ENCODE measurements at places on chromosomes 3 and 15.

- no peak for DNase-seq
Measured at GRCh38 chr3:23667536-23668429, 138.0 kb upstream of the UBE2E1 start.

- DNase-seq: peak; percentile 38
Measured at GRCh38 chr3:57048052-57048671, 12.3 kb upstream of the SPATA12 start.

- DNase-seq: no peak
Measured at GRCh38 chr15:26873846-26874245, 7.0 kb downstream of the GABRA5 start.

GRCh38 chr3:184352149-184352785, 9.1 kb downstream of the CLCN2 start:
- no peak for DNase-seq

DNA sequence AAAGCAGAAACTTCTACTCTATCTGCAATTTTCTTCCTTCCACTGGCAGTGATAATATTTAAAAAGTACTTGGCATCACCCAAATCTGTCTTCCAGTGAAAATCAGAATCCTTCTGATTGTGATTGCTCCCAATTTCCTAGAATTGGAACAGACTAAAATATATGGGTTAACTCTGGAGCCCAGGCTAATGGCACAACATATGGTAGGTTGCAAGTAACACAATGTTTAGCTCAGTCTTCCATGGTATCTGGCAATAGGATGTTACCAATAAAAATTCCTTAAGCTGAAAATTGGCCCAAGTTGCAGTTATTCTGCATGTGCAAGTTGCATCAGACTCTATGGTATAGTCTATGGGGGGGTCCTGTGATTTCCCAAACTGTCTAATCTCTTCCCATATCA, 273.5 kb upstream of the ADAMTS9 start:
- no peak for DNase-seq

DNA sequence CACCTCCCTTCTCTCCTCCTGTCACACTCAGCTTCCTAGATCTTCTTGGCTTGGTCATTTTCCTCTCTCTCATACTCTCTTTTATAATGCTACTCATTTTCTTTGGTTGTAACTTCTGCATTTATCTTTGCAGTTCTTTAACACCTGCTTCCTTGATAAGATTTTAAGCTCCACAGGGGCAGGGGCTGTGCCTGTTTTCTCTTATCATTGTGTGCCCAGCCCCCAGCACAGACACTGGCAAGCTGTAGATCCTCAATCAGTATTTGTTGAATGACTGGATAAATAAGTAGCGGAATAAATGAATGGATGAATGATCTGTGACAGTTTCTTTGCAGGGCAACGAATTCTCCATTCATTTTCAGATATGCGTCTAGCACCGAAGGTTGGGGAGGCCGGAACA, 64.3 kb upstream of the MEX3B start:
- DNase-seq: no peak

GRCh38 chr3:23342343-23342742, 139.2 kb downstream of the UBE2E2 start:
- no peak for DNase-seq

DNA sequence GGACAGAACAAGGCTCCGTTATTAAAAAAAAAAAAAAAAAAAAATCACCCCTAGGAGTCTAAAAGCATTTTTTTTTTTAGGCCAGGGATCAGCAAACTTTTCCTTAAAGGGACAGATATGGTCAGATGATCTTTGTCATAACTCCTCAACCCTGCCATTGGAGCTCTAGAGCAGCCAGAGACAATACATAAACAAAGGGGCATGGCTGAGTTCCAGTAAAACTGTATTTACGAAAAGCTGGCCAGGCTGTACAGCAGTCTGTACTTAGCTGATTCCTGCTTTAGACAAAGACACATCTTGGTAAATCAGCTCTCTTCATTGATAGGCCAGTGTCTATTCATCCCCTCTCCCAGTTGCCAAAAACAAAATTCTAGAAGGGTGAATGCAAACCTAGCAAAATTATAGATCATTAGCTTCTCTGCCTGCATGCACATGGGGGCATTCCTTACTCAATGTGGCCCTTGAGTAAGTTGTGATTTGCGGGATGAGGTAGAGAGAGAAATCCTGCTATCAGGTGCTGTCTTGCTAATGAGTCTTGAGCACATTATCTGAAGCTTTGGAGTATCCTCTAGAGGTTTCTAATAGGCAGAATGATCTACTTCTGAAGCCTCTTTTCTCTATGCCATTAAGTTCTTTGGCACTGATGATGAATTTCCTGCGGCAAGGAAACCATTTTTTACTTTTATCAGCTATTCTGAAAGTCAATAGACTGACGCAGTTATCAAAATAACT, 35.2 kb downstream of the SENP8 start:
- peak; percentile 48 for DNase-seq

DNA sequence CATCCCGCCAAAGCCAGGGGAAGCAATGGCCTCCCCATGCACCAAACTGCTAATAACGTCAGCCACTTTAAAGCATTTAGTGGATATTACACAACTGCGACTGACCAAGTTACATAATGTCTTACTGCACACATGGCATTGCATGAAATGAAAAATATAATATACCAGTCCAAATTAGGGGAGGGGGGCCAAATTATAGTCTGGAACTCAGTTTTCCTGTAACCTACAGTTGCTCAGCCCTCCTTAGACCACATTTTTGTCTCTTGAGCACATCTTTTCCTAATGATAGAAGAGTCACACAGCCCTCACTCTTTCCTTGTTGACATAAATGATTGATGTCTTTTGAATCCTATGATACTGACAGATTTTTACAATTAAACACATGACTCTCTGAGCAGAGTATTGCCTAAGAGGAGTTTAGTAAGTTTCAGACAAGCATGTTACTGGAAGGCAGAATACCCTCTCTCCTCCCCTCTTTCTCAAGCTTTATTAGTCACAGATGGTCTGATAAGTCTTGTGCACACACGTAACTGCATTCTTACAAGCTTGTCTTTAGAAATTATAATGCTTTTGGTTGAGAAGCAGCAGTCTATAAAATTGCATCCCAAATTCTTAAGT, 1.1 kb upstream of the PLD1 start:
- no peak for DNase-seq

DNA sequence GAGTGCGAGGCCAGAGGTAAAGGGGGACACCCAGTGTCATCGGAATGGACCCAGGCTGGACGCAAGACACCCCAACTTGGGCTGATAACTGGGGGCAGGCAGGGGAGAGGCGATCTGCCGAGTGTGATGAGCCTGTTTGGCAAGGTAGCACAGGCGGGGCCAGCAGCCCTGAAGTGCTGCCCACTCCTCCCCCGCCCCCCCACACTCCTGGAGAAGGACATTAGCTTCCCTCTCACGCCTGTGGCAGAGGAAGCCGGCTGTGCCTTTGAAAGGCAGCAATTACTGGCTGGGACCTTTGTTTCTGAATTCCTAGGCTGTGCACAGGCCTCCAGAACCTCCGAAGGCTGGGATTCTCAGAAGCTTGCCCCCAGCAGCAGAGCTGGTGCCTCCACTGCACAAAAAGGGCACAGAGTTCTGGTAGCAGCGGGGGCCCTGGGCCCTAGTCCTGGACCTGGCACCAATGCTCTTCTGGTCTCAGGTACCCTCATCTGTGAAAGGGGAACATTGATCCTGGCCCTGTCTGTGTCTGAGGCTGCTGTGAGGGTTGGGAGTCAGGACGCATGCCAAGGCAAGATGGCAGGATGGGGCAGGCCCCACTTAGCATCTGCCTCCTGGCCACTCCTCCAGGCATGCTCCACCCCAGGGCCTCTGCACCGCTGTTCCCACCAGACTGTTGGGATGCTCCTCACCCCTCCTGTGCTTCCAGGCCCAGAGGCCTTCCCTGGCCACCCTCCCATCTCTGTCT, 28.6 kb downstream of the IQSEC1 start:
- DNase-seq: no peak

GRCh38 chr3:37202035-37202434, 27.7 kb upstream of the LRRFIP2 start:
- DNase-seq: no peak

- no peak for DNase-seq
Measured at GRCh38 chr3:186453531-186453930, 90.6 kb downstream of the CRYGS start.

- no peak for DNase-seq
Measured at GRCh38 chr3:188133219-188133618, 20.7 kb upstream of the LPP start.

GRCh38 chr3:150147776-150148175, 177.1 kb upstream of the PFN2 start:
- DNase-seq: peak; percentile 31

GRCh38 chr3:177832880-177833279, 635.6 kb upstream of the TBL1XR1 start:
- DNase-seq: no peak

DNA sequence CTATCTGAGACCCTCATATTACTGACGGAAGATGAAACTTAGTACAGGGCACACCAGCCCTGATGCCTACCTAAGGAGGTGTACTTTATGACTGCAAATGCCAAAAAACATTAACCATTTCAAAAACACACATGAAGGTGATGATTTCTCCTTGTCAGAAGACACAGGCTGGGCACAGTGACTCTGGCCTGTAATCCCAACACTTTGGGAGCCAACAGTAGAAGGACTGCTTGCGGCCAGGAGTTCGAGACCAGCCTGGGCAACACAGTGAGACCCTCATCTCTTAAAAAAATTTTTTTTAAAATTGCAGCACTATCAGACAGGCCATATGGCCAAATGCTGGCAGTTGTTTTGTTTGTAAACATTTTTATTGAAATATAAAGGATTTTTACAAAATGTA, 73.5 kb downstream of the LRIG1 start:
- DNase-seq: no peak

DNA sequence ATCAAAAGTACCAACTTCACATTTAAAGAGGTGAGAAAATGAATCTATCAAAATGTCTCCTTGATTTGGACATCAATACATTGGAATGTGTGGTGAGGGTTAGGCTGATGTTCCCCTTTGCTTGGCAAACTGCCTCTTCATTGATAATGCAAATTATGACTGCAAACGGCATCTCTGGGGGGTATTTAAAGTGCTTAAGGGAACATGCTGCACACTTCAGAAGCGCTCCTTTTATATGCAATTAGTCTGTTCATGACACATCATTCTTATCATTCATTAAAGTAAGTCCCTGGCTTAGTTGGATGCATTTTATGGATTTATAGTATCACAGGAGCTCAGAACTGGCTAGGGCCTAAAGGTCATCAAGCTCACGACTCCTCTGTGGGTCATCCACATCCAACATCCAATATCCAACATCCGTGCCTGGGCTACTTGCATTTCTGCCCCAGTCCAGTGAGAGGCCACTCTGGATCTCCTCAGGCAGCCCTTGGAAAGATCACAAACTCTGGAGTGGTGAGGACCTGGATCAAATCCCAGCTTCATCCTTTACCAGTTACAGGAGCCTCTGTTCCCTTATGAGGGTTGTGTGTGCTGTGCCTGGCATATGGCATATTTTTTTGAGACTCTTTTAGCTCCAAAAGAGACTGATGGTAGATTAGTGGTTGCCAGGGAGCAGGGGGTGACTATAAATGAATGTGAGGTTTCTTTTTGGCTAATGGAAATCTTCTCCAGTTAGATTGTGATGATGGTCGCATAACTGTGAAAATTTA, 136.8 kb upstream of the FOXB1 start:
- no peak for DNase-seq

- DNase-seq: no peak
Measured at GRCh38 chr15:66098022-66098363, 155.6 kb downstream of the MEGF11 start.

- no peak for DNase-seq
Measured at GRCh38 chr15:85597155-85597815, 197.4 kb downstream of the KLHL25 start.

Data from lung microvascular endothelial cell (primary cell).